ENCODE measurements at places on chromosomes 2 and 18. TPM values are rescaled to one million over a fixed set of nuclear protein-coding genes. Genes with fewer than 3 reads are reported as not detected.

INHBB gene
- total RNA-seq = 18.1 TPM

AP1S3 gene
- total RNA-seq = 0.80 TPM

- DNase-seq = no peak
Measured at GRCh38 chr2:84451579-84451978, 7.5 kb downstream of the SUCLG1 start.

DNA sequence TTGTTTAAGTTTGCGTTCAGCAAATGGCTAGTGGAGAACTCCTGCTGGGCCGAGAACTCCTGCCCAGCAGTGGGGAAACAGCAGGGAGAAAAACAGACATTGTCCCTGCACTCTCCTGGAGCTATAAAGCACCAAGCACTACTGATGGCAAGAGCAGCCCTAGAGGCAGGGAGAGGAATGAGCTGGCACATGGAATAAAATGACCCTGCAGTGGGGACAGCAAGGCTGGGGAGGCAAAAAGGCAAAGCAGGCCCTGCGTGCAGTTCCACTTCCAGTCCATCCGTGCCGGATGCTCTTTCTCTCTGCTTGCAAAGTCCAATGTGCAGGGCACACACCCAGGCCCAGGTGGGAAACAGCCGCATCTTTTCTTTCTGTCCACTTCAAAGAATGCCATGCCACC lies 415.5 kb downstream of the LRATD1 start:
- no peak for DNase-seq

GRCh38 chr2:46325182-46325928 lies 28.1 kb downstream of the EPAS1 start:
- DNase-seq = no peak

TANK gene
- total RNA-seq = 89.8 TPM

DNA sequence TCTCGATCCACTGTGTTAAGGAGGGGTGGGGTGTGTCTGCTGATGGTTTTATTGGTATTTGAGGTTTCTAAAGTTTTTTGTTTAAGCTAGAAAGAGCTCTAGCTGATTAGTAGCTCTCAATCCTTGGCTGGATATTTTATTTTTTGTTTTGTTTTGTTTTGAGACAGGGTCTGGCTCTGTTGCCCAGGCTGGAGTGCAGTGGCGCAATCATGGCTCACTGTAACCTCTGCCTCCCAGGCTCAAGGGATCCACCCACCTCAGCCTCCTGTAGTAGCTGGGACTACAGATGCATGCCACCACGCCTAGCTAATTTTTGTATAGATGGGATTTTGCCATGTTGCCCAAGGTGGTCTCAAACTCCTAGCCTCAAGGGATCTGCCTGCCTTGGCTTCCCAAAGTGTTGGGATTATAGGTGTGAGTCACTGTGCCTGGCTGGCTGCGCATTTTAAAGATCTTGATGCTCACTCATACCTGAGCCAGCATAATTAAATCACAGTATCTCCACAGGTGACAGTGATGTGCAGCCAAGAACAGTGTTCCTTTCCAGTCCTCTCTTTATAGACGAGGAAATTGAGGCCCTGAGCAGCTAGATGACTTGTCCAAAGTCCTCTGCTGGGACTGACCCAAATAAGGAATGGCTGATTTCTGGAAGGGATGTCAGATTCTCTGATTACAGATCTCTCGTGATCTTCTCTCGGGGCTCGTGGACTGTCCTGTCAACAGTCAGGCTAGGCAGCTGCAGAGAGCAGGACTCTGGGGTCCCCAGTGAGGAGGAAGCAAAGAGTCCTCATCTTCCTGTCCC lies 44.5 kb downstream of the SPTBN1 start:
- DNase-seq = peak; percentile 89

CNGA3 gene
- not detected for total RNA-seq

DNA sequence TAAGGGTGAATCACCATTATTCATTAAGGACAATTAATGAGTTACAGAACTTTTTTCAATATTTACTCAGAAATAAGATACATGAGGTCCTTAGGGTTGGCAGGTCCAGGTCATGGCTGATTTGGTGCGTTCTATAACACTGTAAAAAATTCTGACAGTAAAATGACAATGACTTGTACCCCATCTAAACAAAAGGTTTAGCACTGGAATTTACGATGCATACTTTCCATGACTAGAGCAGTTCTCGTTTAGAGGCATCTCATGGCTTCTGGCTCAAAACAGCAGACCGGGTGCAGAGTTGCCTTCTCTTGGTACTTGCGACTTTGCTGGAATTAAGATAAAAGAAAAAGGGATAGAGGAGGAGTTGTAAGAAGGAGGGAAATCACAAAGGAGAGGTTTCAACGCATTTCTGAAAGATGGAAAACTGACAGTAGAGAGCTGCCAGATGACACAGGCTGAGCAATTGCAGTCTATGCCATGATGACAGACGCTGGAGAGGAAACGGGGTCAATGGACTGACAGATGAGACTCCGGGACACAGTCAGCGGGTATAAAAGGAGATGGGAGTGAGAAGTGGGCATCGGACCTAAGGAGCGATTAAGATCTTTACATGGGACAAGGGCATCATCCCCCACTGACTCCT lies 4.1 kb upstream of the CYS1 start:
- DNase-seq = no peak

HOXD10 gene
- 1.4 TPM for total RNA-seq

GRCh38 chr18:33404244-33404873 lies 36.2 kb downstream of the CCDC178 start:
- DNase-seq = no peak

DNA sequence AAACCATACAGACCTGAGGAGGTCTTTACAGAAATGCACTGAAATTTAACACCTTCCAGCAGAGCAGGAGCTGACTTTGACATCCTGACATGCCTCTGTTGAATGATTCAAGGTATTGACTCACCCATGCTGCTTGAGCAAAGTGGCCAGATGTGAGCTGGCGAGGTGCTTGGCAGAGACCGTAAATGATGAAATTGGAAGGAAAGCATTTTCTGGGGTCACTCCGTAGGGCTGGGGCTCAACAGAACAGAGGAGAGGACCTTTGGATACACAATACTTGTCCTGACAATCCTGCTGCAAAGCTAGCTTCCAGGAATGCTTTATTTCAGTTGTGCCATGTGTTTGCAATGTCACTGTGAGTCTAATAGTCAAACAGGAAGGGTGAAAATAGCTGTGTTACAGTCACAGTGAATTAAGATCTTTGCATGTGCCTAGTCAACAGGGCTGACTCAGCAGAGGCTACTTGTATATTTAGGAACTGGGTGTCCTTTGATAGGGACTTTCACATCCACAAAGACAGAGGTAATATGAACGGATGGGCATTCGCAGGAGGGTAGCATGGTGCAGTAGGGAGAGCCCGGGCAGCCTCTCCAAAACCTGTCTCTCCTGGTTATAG lies 31.6 kb upstream of the NCK2 start:
- DNase-seq = no peak
